ENCODE measurements at places on chromosomes 5 and 9.

DNA sequence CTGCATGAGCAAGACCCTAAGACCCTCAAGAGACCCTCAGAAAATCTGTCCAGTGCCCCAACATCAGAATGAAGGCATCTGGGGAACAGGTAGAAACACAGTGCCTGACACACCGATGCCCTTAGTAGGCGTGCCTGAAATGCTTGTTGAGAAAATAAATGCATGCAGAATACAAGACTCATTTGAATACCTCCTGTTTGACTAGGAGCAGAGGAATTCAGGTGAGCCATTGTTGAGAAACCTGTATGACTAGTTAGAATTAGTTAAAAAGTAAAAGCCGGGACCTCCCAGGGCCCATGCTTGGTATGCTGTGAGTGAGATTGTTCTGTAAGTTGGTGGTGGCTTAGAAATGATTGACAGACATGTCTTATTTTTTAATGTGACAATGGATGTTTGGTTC is 55.0 kb downstream of the WWC1 start:
- DNase-seq = no peak

GRCh38 chr5:127028822-127029457 is 1.4 kb downstream of the MARCHF3 start:
- peak; percentile 29 for DNase-seq

GRCh38 chr5:41542183-41542582 is 31.8 kb upstream of the PLCXD3 start:
- DNase-seq = no peak

DNA sequence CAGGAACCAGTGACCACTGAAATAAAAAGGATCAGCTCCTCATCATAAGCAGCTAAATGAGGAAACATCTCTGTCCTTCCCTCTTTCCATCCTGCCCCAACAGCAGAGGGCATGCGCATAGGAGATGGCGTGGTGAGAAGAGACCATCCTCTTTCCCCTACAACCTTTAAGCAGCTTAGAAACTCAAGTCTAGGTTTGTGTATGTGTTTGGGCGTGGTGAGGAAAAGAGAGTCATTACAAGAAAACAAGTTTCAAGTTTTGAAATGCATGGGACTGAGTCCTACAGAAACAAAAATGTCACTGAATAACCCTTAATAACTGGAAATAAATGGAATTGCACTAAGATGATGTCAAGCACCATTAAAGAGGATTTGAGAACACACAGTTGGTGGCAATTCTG is 96.4 kb upstream of the IL12B start:
- no peak for DNase-seq

- DNase-seq = no peak
These were observed 1.4 kb downstream of the KIF20A start for GRCh38 chr5:138180183-138180782.

DNA sequence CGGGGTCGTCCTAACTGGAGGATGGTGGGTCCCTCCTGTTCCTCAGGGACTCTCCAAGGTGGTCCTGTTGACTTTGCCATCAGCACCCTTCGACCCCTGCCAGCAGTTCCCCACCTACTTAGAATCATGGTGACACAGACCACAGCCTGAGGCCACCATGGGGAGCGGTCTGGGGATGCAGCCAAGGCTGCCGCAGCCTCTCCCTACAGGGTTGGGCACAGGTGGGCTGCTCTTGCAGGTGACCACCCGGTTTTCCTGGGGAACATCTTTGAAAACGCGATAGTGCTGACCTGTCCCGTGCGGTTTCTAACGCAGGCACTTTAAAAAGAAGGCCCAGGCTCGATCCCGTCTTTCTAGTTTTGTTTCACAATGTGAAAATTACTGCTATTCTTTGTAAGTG is 12.7 kb upstream of the CEL start:
- DNase-seq = no peak
